ENCODE measurements at places on chromosomes 1 and 21.

DNA sequence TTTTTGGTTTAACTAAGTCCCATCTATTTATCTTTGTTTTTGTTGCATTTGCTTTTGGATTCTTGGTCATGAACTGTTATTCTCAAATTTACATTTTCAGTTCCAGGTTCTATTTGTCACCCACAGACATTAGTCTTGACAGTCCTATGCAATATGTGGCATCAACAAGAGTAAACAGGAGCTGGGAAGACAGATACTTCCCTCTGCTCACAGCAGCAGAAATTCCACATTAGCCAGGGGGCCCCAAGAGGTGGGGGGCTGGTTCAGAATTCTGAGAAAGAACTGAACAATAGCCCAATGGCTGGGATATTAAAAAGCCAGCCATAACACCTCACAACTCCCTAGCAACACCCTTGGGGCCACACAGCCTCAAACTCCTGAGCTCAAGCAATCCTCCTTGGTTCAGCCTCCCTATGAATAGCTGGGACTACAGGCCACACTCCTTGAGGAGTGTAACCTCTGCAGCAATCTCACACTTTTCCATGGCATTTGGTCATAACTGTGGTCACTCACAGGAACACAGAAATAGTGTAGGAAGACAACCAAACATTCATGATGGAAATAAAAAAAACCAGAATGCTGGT, 67.8 kb downstream of the ERG start:
- no peak for DNase-seq

DNA sequence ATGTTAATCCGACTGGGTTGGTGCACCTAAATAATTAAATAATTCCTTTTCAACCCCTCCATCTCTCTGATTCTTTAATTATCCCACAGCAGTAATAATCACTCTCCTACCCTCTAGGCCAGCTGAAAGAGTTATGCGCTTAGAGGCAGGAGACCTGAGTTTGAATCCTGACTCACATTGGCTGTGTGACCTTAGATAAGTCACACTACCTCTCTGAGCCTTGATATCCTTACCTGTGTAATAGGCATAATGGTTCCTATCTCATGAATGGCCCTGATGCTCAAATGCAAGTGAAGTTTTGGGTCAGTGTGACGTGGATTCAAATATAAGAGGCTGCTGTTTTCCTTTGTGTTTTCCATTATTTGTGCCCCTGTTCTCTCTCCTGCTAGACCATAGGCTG, 8.1 kb downstream of the MYOM3 start:
- DNase-seq, result no peak

- DNase-seq, result no peak
Observed at GRCh38 chr1:50970509-50970887, 453 bp downstream of the CDKN2C start.

GRCh38 chr1:154877370-154877974, 7.4 kb upstream of the KCNN3 start:
- no peak for DNase-seq

DNA sequence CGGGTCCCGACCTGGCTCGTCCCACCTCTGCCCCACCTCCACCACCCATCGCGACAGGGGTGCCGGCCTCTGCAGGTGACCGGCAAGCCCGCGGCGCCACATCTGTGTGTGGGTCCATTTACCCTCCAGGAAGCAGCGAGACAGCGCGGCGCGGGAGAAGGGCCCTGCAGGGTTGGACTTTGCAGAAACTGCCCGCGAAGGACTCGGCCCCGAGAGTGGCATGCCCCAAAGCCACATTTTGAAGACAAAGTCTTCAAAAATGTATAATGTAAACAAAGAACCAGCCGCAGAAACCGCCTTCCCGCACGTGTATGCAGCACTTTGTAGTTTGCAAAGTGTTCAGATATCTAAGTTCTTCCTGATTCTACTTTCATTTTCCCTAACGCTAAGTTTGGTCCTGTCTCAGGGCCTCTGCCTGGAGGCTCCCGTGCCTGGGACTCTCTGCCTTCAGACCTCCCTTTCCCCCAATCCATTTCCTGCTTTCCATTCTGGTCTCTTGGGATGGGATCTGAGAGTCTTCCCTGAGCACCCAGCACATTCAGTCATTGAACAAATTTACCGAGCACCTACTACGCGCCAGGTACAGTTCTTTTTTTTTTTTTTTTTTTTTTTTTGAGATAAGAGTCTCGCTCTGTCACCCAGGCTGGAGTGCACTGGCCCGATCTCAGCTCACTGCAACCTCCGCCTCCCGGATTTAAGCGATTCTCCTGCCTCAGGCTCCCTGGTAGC, 524 bp upstream of the TMCO4 start:
- DNase-seq, result peak; percentile 68

GRCh38 chr1:14977338-14977931, 176.1 kb upstream of the TMEM51 start:
- no peak for DNase-seq

DNA sequence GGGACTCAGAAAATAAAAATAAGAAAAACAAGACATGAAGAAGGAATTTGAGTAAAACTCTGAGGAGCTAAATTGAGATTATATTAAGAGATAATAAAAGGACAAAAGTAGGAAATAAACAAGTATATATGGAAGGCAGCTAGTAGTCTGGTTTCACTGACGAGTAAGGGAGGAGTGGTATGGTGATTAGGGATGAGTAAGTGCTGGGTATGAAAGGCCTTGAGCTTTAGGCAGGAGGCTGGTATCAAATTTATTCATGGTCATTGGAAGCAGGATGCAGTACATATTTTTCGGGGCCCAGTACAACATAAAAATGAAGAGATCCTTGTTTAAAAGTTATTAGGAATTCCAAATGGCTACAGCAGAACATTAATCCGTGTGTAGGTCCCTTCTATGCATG, 789.7 kb upstream of the PRMT6 start:
- DNase-seq, result no peak

GRCh38 chr1:236007781-236008180, 57.1 kb downstream of the NID1 start:
- DNase-seq, result no peak

- DNase-seq, result no peak
Observed at GRCh38 chr1:225998560-225999226, 450 bp downstream of the SDE2 start.

GRCh38 chr1:247210062-247210375, 38.2 kb upstream of the ZNF124 start:
- no peak for DNase-seq

- no peak for DNase-seq
Observed at GRCh38 chr1:193471981-193472380, 285.6 kb upstream of the B3GALT2 start.

All from KBM-7 (cell line).